DMS79 (cell line): ENCODE measurements at places on chromosomes 13 and 19.

GRCh38 chr13:85638815-85639393 is 160.3 kb downstream of the SLITRK6 start:
- DNase-seq, result no peak

- DNase-seq, result no peak
Observed at GRCh38 chr13:35198613-35199200, 256.6 kb downstream of the NBEA start.

DNA sequence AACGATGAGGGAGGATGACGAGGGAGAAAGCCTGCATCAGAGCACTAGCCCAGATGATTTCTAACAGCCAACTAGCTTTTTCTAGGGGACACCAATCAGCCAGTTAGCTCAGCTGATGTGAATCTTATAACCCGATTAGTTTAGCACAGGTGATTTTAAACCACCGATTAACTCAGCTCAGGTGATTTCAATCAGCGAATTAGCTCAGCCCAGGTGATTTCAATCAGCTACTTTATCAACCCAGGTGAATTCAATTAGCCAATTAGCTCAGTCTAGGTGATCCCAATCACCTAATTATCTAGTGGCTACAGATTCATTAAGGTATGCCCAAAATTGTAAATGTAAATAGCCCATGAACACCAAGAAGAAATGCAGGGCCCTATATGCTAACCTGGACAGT is 146.9 kb downstream of the ZNF486 start:
- no peak for DNase-seq

GRCh38 chr13:76473552-76474134 is 412.6 kb downstream of the KCTD12 start:
- DNase-seq, result no peak
